ENCODE measurements at places on chromosomes 11 and 22. TPM values are rescaled to one million over a fixed set of nuclear protein-coding genes. Genes with fewer than 3 reads are reported as not detected.

DNA sequence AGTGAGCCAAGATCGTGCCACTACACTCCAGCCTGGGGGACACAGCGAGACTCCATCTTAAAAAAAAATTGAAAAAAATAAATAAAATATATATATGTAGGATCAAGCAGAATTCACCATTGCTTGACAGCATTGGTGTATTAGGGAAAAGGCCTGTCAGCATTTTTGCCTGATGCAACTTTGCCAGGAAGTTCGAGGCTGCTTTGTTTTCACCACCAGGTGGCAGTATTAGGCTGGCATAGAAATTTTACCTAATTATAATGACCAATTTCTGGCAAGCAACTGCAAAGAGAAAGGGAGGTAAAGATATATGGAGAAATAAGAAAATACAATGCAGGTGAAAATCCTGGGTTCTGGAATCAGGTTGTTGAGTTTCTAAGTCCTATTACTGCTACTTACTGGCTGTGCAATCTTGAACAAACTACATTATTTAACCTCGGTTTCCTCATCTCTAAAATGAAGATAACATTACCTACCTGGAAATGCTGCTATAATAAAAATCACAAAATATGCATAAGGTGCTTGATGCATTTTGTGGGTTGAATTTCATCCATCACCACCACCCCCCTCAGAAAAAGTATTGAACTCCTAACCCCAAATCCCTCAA, 24.7 kb downstream of the LAYN start:
- peak; percentile 71 for DNase-seq

DNA sequence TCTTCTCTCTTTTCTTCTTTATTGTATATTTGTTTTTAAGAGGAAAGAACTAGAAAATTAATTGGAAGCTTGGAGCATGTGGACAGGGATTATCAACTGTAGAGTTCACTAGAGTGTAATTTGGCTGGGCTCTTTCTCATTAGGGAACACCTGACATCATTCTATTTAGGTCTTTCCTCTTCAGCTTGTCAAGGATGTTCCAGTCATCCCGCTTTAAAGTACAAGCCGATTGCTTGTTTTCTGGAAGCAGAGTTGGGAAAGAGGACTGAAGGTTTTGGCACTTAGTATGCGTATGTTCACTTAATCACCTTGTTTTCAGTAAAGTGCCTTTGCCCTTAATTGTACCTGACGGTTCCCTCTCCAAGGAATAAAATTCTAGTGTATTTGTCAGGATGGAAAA, 111.6 kb downstream of the WNT11 start:
- DNase-seq: no peak

GRCh38 chr22:22452996-22453686, 55.4 kb downstream of the ZNF280B start:
- DNase-seq: no peak

DNA sequence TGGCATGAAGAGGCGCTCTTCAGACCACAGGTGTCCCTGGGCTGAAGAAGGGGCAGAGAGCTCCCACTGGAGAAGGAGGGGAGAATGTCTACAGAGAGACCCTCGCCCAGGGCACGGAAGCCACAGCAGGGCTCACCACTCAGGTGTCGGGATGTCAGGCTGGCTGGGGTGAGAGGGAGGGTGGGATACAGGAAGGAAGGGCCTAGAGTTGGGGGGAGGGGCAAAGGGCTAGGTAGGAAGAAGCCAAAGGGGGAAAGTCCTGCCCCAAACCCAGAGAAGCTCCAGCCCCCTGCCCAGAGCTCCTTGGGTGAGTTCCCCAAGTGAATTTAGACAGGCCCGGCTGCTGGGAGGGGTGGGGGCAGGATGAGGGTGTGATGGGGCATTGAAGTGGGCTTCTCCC, 232.0 kb downstream of the CEP164 start:
- no peak for DNase-seq

GRCh38 chr11:1758611-1759150, 5.0 kb downstream of the CTSD start:
- DNase-seq: peak; percentile 78

- peak; percentile 92 for DNase-seq
Measured at GRCh38 chr22:30196141-30196879, 50.2 kb downstream of the LIF start.

- DNase-seq: peak; percentile 49
Measured at GRCh38 chr11:70586261-70587074, 188.1 kb downstream of the CTTN start.

DNA sequence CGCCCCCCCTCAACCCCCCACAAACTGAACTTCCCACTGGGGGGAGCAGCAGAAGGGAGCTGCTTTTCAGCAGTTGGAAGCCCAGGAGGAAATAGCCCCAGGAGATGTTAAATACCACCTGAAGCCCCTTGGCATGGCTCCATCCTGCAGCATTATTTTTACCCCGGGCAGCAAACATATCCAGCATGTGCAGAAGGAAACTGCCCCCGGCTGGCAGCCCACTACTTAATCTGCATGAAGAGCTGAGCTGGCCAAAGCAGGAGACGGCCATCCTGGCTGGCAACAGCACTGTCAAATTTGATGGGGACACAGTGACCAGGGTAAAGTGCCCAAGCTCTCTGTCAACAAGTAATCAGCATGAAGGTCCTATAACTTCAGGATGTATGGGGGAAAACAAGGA, 32.0 kb downstream of the BUD13 start:
- DNase-seq: no peak

- DNase-seq: no peak
Measured at GRCh38 chr22:20510811-20511577, 3.6 kb downstream of the MED15 start.

DNA sequence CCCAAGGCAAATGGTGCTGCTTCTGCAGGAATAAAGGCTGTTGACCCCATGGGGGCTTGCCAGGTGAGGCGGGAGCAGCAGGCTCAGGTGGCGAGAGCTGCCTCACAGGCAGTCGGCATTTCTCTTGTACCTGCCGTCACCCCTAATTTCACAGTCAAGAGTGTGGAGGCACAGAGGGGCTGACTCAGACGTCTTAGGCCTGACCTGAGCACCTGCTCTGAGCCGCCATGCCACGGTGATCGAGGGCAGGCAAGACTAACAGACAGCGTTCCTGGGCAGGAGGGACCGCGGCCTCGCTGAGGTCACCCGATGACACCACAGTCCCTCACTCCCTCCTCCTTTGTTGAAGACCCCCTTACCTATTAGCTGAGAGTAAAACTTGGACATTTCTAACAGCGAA, 5.2 kb downstream of the ALG12 start:
- DNase-seq: peak; percentile 73

GRCh38 chr11:121572571-121573059, 119.8 kb upstream of the SORL1-AS1 start:
- no peak for DNase-seq

GRCh38 chr22:45608763-45609180, 62.9 kb upstream of the ATXN10 start:
- peak; percentile 88 for DNase-seq

DNA sequence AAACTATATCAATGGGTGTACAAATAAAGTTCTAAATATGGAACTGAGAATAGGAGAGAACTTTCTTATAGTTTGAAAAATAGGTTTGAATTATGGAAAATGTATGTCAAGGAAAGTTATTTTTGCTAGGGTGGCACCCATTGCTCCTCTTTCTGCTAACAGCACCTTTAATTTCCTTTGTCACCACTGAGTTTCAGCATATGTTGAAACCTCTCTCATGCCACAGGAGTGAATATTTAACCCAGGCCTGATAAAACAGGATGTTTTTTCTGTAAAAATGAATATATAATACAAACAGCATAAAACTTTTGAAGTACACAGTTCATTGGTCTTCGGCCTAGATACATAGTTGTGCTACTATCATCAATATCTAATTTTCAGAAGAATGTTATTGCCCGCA, 385.5 kb upstream of the ANO5 start:
- DNase-seq: no peak

GRCh38 chr11:9462806-9463537, 2.2 kb downstream of the ZNF143 start:
- DNase-seq: no peak

GRCh38 chr22:24553597-24554312, 1.2 kb downstream of the GUCD1 start:
- peak; percentile 69 for DNase-seq

DNA sequence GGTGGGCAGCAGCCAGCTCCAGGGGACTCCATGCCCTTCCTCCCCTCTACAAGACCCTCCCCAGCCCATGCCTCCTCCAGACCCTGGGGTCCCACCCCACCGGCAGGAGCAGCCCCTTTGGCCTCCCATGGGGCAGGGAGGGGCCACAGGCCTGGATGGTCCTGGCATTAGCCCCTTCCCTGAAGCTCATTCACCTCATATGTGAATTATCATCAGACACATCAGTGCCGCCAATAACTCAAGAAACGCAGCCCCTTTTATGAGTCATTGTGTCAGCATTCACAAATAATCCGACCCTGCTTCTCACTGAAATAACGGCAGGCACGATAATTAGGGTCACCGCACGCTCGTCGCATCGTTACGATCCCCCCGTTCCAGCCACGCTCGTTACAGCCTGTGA, 124.2 kb downstream of the BRD1 start:
- DNase-seq: peak; percentile 43

DNA sequence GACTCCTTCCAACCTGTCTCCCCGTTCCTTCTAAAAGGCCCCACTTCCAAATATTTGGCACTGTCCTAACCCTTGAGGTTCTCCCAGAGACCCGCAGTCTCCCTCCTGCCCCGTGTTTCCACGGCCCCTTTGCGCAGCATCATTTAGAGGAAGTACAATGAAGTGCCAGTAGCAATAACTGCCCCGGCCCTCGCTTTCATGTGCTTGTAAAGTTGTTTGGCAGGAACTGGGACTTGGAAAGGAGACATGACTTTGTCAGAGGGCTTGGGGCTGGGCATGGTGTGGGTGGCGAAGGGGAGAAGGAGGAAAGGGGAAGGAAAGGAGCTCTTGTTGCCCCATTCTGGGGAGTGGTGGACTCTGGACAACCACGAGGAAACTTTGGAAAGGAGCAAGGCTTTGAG, 2.6 kb downstream of the CD44 start:
- no peak for DNase-seq

GRCh38 chr11:84612645-84613044, 1014.5 kb downstream of the DLG2 start:
- DNase-seq: peak; percentile 42

DNA sequence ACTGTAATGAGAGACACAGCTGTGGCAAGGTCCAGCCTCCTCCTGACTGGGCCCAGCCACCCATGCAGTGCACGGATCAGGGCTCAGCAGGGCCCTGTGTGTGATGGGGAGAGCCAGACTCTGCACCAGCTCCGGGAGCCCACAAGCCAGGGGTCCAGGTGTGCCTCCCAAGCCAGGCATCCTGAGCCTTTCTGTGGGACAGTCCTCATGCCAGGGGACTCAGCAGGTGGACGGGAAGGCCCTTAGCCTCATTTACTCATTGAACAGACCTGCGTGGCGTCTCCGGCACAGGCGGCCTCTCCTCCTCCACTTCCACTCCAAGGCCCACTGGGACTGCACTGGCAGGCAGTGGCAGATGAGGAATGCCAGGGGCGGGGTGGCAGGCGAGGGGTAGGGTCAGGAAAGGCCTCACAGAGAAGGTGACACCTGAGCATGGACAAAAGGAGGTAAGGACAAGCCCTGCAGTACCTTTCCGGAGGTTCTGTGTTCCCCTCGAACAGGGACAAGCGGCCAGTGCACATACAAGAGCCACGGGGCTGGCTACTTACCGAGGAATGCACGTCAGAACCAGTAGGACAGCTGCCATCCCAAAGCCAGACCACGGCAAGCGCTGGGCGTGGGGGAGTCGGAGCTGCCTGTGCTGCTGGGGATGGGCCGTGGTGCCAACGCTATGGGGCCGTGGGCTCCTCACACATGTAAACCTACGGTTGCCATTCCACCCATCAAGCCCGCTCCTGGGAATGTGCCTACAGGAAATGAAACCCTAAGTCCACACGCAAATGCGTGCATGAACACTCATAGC, 52.7 kb downstream of the IGF2 start:
- DNase-seq: peak; percentile 55

GRCh38 chr11:125325196-125325595, 160.6 kb downstream of the PKNOX2 start:
- DNase-seq: no peak

DNA sequence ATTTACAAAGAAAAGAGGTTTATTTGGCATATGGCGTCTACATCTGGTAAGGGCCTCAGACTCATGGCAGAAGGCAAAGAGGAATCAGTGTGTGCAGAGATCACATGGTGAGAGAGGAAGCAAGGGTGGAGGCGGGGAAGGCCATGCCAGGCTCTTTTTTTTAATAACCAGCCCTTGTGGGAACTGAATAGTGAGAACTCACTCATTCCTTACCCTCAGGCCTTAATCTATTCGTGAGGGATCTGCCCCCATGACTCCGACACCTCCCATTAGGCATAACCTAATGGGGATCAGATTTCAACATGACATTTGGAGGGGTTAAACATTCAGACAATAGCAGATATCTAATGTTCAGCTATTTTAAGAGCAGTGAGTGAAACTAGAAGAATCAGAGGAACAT, 55.7 kb downstream of the ATM start:
- DNase-seq: no peak

DNA sequence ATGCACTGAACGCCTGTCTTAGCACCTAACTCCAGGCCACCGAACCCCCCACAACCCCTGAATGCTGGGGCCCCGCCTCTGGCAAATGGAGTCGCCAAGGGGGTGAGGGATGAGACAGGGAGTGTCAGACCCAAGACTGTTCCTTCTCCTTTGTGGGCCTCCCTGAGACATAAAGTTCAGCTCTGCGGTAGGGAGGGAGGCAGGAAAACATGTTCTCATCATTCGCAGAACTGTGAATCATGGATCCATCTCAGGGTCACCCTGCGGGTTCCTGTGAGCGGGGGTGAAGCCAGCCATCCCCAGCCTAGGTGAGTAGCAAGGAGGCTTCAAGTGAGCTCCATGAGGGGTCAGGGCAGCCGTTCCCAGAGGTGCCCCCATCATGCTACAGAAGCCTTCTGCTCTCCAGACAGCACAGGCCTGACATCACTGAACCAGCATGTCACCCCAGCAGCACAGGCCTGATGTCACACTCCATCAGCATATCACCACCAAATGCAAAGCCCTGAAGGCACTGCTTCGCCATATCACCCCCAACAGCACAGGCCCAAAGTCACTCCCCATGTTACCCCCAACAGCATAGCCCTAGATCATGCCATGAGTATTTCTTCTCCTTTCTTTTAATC, 27.2 kb downstream of the TMPRSS6 start:
- DNase-seq: no peak

The DTX4 gene
- total RNA-seq: under 0.01 TPM

The IL18BP gene
- total RNA-seq: 4.4 TPM

The BDNF gene
- total RNA-seq: 8.0 TPM

The SYT7 gene
- total RNA-seq: 6.8 TPM

The BAD gene
- 71.3 TPM for total RNA-seq

The HSPB2 gene
- 2.1 TPM for total RNA-seq

The FIBIN gene
- 30.0 TPM for total RNA-seq

The LMNTD2 gene
- 0.36 TPM for total RNA-seq

The TMEM41B gene
- total RNA-seq: 56.1 TPM

The OR5AN1 gene
- total RNA-seq: not detected

The IGLL1 gene
- not detected for total RNA-seq

The MRGPRX4 gene
- not detected for total RNA-seq
